ENCODE measurements at places on chromosomes 7 and 10.
A peak's percentile ranks its signal among the peaks of the same experiment; 100 is the strongest.

DNA sequence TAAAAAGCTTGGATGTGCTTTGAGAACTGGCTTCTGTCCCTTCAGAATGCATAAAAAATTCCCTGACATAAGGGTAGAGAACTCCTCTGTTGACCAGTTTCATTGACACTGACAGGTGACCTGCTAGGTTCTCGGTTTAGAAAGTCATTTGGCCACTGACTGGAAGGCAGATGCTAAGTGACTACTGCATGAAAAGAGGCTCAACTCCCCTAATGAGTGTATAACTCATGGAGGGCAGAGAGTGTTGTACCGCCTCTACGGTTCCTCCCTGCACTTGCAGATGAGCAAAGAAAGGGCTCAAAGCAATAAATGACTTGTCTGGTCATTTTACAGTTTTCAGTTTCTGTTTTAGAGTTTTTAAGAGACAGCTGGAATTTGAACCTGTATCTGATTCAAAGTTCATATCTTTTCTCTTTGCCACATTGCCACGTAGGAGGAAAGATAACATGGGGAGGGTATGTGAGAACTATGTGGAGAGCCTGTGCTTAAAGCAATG lies 2.9 kb upstream of the FGL2 start:
- no peak for DNase-seq

DNA sequence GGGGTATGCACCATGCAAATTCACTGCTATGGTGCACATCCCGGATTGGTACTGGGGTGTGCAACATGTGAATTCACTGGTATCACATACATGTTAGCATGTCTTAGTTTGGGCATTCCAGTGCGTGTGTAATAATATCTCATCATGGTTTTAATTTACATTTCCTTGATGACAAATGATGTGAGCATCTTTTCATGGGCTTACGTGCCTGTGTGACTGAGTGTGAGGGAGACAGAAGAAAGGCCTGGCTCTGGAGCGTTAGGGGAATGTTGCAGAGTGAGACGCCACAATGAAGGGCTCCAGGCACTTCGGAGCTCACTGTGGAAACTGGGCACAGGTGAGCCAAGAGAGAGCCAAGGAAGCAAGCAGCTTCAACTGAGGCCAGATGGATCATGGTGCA lies 162.6 kb downstream of the UBE2H start:
- no peak for DNase-seq

DNA sequence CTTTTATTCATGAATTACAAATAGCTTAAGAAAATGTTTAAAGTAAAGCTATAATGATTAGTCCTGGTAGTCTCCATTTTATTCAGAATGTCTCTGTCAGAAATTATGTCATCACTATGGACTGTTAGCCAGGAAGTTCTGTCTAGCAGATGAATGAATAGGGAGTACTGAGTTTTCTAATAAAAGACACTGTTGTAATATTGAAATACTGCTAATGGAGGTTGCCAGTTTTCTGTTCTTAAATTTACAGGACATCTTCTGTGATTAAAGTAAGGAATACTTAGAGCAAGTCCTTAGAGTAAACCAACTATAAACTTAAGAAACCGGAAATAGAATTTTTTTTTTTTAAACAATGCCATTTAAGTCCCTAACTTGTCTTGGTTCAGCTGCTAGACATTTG lies 309.8 kb downstream of the ADK start:
- DNase-seq, result no peak

- DNase-seq, result no peak
Measured at GRCh38 chr10:122435212-122435827, 19.1 kb upstream of the ARMS2 start.

GRCh38 chr10:58921421-58921855 lies 255.0 kb upstream of the PHYHIPL start:
- DNase-seq, result no peak

GRCh38 chr7:41107938-41108448 lies 594.9 kb downstream of the INHBA start:
- DNase-seq, result no peak

DNA sequence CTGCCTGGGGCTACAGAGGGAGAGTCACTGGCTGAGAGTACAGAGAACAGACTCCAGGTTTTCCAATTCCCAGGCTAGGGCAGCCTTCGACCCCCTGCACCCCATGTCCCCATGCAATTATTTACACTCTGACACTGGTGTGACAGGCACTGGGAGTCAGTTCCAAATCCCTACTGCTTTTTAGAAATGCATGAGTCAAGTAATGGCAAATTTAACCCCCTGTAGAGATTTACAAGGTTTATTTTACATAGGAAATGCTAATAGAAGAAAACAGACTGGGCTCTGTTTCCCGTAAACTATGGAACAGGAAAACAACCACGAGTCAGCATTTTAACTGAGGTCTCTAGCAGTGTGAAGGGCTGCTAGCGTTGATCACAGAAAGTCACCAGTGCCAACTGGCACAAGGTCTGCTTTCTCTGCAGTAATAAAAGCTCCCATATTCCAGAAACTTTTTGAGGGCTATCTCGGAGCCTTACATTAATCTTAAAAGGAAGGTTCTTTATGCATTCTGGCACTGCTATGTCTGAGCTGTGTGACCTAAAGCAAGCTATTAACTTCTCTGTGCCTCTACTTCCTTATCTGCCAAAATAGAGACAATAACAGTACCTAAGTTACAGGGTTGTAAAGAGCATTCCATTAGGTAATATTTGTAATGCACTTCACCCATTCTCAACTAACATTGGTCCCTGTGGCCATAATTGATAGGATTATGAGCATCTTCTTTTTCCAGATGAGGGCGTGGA lies 28.2 kb downstream of the NOD1 start:
- no peak for DNase-seq

- peak; percentile 76 for DNase-seq
Measured at GRCh38 chr7:155796381-155797261, 15.6 kb downstream of the SHH start.

Measured in CD4-positive, alpha-beta T cell treated with Interleukin-17A for 4 hours (primary cell).